Urothelium cell line (cell line): ENCODE measurements at places on chromosomes 16 and 17.

DNA sequence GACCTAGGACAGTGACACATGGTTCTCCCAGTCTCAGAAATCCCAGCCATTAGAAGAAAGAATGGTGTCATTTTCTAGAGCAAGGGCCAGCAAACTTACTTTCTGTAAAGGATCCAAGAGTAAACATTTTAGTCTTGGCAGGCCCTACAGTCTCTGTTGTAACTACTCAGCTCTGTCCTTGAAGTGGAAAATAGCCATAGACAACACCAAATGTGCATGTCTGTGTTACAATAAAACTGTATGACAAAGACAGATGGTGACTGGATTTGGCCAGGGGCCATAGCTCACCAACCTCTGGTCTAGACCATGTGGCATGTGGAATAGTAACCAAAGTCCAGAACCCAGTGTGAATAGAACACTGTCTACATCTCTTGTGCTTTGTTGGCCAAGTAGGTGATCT is 286.5 kb downstream of the HS3ST4 start:
- DNase-seq: no peak

DNA sequence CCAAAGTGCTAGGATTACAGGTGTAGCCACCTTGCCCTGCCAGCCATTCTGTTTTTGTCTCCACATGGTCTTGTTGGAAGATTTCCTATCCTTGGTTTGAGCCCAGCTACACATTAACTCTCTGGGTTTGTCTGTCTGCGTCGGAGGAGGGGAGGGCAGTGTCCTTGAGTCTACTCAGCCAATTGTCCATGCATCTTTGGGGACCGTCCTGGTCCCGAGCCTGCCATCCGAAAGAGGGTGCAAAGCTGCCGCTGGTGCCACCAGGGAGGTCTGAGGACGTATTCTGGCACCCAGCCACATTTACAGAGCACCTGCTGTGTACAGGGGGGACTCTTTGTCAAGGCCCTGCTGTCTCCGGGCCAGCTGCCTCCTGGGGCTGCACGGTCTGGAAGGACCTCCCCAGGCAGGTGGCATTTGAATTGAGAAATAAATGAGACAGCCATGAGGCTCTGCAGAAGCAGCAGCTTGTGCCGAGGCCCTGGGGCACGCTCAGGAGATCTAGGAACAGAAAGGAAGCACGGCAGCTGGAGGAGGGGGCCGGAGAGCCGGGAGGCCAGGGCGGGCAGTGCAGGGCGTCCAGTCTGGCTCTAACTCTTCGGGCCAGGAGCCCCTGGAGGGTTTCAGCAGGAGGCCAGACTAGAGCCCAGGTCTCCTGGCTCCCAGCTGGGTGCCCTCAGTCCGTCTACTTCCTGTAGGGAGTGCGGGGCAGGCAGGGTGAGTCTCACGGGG is 1.5 kb downstream of the CYBA start:
- no peak for DNase-seq

- no peak for DNase-seq
Measured at GRCh38 chr16:28930652-28931051, 1.1 kb upstream of the CD19 start.

DNA sequence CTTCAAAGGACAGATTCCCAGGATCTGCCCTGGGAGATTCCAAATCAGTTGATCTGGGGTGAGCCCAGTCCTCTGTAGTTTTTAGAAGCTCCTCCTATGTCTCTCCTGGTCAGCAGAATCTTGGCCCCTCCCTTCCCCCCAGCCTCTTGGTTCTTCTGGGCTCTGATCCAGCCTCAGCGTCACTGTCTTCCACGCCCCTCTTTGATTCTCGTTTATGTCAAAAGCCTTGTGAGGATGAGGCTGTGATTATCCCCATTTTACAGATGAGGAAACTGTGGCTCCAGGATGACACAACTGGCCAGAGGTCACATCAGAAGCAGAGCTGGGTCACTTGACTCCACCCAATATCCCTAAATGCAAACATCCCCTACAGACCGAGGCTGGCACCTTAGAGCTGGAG is 840 bp upstream of the CDH5 start:
- no peak for DNase-seq

- DNase-seq: no peak
Measured at GRCh38 chr16:51696376-51696775, 545.3 kb upstream of the SALL1 start.

DNA sequence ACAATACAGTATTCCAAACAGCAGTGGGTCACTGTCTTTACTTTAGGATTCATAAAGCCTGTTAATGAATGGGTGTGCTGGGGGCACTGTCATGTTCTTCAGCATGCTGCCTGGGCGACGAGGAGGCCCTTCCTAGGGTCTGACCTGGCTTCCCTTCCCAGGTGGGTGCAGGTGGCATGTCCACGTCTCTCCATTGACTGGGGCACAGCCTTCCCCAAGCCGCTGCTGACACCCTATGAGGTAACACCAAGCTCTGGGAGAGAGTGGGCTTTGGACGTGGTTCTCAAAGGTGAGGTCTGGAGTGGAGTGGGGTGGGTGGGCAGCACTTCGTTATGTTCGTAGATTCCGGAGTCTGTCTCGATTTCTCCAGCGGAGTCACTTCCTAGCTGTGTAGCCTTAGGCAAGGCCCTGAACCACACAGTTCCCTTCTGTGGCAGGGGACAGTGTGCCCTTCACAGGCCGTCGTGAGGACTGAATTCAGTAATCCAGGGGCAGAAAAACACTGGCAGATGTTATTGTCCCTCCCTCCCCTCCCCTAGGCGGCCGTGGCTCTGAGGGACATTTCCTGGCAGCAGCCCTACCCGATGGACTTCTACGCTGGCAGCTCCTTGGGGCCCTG is 771 bp upstream of the OVCA2 start:
- no peak for DNase-seq

GRCh38 chr16:49355933-49356665 is 17.5 kb upstream of the C16orf78 start:
- DNase-seq: no peak

- DNase-seq: no peak
Measured at GRCh38 chr17:78255953-78256706, 24.7 kb downstream of the TMEM235 start.
